ENCODE measurements at places on chromosomes 5 and 9. TPM values are rescaled to one million over a fixed set of nuclear protein-coding genes. Genes with fewer than 3 reads are reported as not detected.

Gene ACTBL2
- total RNA-seq = 1.5 TPM

Gene TAF11L10
- total RNA-seq = not detected

Gene CCDC152
- total RNA-seq = 0.25 TPM

Gene NOP16
- total RNA-seq = 31.5 TPM

Gene KLHL9
- total RNA-seq = 10.5 TPM

Gene CCDC192
- total RNA-seq = not detected

Gene WNT8A
- total RNA-seq = not detected

Gene IFNA2
- not detected for total RNA-seq

Gene SLC45A2
- total RNA-seq = 0.33 TPM

Gene GABRA6
- not detected for total RNA-seq

GRCh38 chr5:10936081-10936855 lies 175.2 kb upstream of the DAP start:
- H3K4me1 ChIP-seq = no peaks in the 10 kb centered on the region
- H3K27ac ChIP-seq = no peak overlapping the region
- H3K4me3 ChIP-seq = no peak overlapping the region
- no peak for DNase-seq

- H3K36me3 ChIP-seq = 0 out of 2 replicates have a peak, but pooled peaks cover 16% of the 10 kb centered on the region
- H3K27me3 ChIP-seq = 0 out of 2 replicates have a peak, but pooled peaks cover under 1% of the 10 kb centered on the region
- no peak overlapping the region for H3K27ac ChIP-seq
- peak overlapping the region; percentile 82 for H3K4me3 ChIP-seq
Measured at GRCh38 chr9:132077881-132078698, 1.6 kb downstream of the MED27 start.

GRCh38 chr9:98002808-98003207 lies 19.7 kb downstream of the ANP32B start:
- 0 out of 2 replicates have a peak overlapping the region, but pooled peaks have one; percentile 6 for H3K27ac ChIP-seq
- H3K27me3 ChIP-seq = no peaks in the 10 kb centered on the region
- H3K4me3 ChIP-seq = no peak overlapping the region
- H3K4me1 ChIP-seq = no peaks in the 10 kb centered on the region
- peaks cover 75% of the 10 kb centered on the region for H3K36me3 ChIP-seq
- DNase-seq = no peak

DNA sequence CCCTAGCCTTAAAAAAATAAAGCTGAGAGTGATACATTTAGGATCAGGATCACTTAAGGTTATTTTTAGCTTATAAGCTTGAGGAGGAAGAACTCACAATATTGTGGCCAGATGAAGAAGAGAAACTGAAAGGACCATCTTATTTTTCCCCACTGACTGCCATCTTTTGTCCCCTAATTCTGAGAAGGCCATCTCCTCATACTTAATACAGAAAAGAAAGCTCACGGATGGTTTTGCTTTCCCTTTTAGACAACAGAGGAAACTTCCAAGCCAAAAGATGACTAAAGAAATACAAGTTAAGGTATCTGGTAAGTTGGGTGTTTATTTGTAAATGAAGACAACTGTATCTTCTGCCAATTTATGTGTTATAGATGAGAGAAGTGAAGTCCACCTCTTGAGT lies 36.4 kb downstream of the ERAP1 start:
- no peak overlapping the region for H3K4me3 ChIP-seq
- H3K27me3 ChIP-seq = no peaks in the 10 kb centered on the region

GRCh38 chr9:74953235-74953751 lies 581 bp upstream of the C9orf40 start:
- DNase-seq = no peak
- H3K4me1 ChIP-seq = peaks cover 6% of the 10 kb centered on the region
- no peaks in the 10 kb centered on the region for H3K27me3 ChIP-seq

- H3K4me1 ChIP-seq = peaks cover 5% of the 10 kb centered on the region
- no peak overlapping the region for H3K27ac ChIP-seq
- no peak for DNase-seq
- no peaks in the 10 kb centered on the region for H3K36me3 ChIP-seq
- no peaks in the 10 kb centered on the region for H3K27me3 ChIP-seq
Measured at GRCh38 chr5:143080982-143081381, 310.8 kb downstream of the ARHGAP26 start.

DNA sequence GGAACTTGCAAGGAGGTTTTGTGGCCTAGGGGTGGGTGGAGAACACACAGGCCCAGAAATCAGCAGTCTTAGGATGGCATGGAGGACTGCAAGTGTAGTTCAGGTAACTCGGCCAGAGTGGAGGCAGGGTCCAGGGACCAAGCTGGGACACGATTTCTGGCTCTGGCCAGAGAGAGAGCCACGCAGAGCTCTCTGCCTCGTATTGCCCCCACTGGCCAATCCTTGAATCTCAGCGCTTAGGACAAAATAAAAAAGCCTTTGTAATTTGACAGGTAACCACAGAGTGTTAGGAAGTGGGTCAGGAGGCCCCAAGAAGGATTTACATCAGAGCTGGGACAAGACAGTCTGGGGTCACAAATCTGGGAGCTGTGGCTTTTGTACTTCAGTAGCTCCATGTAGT lies 11.7 kb downstream of the MAP3K1 start:
- peaks cover 31% of the 10 kb centered on the region for H3K4me1 ChIP-seq
- no peaks in the 10 kb centered on the region for H3K27me3 ChIP-seq
- H3K4me3 ChIP-seq = no peak overlapping the region
- H3K27ac ChIP-seq = no peak overlapping the region
- peak; percentile 38 for DNase-seq
- no peaks in the 10 kb centered on the region for H3K36me3 ChIP-seq

Data from PC-9 (cell line).